ENCODE measurements at places on chromosomes 11 and 22.
A peak's percentile ranks its signal among the peaks of the same experiment; 100 is the strongest.

- DNase-seq, result no peak
These were observed 1.3 kb downstream of the TOLLIP start for GRCh38 chr11:1307998-1308742.

DNA sequence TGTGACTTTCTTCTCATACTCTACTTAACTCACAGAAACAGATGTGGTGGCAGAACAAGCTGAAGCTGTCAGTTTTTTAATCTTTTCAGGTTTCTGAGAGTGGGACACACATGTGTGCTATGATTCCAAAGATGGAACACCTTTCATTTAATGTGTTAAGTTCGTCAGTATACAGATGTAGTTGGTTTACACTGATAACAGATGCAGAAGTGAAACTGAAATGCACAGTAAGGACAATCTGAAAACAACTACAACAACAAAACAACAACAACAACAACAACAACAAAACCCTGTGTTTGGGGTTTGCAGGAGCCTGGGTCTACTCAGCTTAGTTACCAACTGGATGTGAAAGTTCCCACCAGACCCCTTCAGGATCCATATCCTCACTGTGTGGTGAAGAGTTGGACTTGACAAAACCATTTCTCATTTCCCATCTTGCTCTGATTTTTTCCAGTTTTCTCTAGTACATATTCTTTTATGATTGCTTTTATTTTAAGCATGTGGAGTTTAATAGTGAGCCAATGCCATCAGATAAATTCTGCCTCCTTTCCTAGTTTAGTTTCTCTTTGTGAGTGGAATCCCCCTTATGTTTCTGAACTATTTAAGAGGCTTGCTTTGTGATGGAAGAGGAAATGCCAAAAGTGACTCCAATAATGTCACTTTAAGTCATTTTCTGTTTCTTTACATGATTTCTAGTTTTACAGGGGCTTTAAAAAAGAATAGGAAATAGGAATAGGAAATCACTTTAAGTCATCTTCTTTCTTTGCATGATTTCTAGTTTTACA lies 47.8 kb downstream of the ARHGAP42 start:
- no peak for DNase-seq

DNA sequence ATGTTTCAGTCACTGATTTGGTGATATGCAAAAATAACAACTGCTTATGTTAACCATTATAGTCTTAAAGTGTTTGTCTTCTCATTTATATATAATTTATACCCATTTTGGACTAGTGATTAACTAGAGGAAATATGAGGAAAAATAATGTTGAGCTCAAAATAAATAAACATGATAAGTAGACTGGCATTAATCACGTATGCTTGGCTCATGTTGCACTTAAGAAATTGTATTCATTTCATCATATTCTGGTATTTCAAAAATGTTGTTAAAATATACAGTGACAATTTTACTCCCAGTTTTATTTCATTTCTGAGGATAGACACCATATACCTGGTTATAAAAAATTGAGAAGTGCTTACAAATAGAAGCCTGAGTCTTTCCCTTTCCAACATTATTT lies 3.8 kb upstream of the OR10D3 start:
- DNase-seq, result no peak

DNA sequence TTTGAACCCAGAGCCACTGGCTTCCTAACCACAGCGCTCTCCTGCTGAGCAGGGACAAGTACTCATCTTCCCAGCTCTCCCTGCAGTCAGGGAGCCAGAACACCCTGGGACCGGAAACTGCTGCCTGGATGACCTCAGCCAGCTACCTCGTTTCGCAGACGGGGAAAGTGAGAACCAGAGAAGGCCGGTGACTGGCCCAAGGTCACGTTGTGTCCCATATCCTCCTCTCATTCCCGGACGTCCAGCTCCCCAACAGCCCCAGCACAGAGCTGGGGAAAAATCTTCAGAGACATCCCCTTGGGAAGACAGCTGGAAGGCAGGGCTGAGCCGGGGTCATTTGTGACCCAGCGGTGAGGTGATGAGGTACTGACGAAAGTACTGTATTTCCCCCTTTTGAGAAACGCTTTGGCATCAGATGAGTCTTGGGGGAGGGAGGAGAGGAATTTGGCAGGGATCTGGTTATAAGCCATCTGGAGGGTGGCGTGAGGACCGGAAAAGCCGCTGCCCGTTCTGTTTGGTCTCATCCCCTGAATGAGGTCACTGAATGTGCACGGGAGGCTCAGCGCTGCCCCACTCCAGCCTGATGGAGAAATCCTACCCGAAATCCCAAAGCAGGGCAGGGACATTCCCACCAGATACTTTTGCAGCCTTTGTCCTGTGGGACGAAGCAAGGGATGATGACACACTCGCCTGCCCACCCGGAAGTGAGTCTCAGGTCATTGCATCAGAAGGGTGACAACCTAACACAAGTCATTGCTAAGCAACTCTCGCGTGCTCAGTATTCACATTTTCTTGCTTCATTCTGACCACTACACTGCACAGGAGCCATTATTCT lies 41.1 kb downstream of the LIF start:
- no peak for DNase-seq

DNA sequence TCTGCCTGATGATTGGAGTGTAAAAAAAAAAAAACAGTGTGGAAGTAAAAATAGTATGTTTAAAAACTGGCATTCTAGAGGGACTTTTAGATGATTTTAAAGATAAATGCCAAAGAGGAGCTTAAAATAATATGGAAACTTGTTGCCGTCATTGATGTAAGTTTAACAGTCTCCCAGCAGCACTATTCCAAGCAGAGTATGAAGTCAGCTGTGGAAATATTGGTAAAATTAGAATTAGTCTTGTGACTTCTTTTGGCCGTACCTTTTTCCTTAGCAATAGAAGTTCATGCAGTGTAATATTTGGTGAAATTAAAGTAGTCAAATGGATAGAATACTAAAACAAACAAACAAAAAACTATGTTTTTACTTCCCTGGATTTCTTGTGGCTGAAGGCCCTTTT lies 134.9 kb downstream of the METTL15 start:
- DNase-seq, result no peak

- DNase-seq, result no peak
These were observed 38.3 kb upstream of the BRSK2 start for GRCh38 chr11:1351278-1351937.

GRCh38 chr22:24506802-24507438 lies 11.8 kb downstream of the UPB1 start:
- no peak for DNase-seq

- DNase-seq, result peak; percentile 28
These were observed 4.3 kb upstream of the LMO1 start for GRCh38 chr11:8267831-8268529.

DNA sequence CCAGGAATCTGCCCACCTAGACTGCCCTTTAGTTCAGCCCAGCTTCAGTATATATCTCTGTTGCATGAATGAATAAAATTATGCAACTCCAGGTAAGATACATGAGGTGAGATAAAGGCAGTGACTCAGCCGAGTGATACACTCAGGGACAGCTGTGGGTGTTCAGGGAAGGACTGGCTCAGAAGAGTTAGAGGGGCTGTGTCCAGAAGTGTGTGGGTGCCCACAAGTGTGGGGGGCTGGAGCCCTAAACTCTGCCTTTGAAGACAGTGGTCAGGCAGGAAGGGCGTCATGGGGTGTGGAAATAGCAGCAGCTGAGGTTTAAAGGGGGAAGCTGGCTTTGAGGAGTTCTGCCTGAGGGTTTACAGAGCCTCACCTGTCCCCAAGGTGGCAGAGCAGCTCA lies 8.3 kb downstream of the FTH1 start:
- DNase-seq, result peak; percentile 25

DNA sequence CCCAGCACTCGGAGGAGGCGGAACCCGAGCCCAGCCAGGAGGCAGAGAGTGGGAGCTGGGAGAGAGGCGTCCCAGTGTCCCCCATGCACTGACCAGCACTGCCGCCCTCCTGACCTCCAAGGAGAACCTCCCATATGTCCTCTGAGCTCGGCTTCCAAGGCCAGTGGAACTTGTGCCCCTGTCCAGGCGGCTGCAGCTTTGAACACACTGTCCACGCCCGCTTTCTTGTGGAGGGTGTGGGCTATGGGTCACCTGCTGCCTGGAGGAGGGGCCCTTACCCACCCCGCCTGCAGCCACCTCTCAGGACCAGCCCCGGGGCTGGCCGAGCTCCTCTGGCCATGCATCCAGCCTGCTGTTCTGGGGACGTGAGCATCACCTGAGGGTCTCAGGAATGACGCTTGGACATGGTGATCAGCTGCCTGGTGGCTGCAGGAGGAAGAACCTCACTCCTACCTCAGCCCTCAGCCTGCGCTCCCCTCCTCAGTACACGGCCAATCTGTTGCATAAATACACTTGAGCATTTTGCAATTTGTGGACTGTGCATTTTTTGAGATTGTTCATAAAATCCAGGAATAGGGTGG lies 22.2 kb upstream of the MUC5B start:
- DNase-seq, result no peak

DNA sequence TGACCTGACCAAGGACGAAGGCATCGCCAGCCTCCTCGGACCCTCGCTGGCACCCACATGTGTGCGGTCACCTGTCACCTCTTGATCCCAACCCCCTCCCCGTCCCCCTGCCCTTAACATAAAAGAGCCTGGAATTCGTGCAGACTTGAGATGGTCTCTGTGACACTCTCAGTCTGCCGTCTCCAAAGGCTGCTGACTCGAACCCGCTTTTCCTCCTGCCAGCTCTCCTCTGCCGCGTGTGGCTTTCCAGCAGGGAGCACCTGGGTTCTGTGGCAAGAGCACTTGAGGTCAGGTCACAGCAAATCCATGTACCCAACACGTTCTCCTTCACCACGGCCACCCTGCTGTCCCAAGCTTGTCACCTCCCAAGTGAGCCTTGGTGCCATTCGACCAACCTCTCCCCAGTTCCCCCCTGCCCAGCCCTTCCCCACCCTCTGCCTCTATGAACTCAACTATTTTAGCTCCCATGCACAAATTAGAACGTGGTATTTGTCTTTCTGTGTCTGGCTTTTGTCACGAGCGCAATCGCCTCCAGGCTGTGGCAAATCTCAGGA lies 207.6 kb downstream of the BRD1 start:
- no peak for DNase-seq

DNA sequence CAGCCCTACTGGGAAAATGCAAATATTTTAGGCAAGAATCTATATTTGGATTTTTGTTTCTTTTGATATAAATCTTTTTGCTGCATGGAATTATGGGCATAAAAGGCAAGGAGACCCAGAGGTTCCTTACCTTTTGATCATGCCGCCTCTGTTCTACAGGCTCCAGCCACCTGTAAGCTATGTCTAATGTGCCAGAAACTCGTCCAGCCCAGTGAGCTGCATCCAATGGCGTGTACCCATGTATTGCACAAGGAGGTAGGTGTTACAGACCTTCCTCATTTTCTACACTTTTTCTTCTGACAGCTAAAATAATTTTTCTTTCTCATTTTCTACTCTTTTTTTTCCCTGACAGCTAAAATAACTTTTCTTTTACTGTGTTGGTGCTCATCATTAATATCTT lies 8.2 kb upstream of the BACE1-AS start:
- no peak for DNase-seq

DNA sequence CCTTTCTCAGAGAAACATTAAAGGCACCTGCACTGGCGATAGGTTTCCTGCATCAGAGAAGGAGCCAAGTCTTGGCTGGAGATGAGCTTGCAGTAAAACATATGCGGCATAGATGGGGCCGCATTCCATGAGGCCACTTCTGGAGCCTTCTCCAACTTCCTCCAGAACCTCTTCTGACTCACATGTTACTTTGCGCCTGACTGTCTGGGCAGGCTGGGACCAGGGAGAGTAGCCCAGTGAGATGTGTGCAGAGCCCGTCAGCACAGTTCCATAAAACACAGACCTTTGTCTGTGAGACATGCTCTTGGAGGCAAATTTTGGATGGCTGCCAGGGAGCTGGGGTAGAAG lies 55.4 kb upstream of the BID start:
- no peak for DNase-seq

DNA sequence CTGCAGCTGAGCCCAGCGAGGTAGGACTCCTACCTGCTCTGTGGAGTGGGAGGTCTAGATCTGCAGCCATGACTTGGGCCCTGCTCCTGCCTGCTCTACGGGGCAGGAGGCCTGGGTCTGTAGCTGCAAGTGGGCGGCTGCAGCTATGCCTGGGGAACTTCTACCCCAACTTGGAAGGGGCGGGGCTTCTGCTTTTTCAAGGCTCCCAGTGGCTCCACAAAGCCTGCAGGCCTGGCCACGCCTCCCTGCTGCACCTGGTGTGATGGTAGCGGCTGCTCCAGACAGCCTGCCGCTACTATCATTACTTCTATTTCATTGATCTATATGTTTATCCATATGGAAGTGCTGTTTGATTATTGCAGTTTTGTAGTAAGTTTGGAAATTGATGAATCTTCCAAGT lies 121.2 kb downstream of the NELL1 start:
- no peak for DNase-seq

- no peak for DNase-seq
These were observed 71.6 kb downstream of the KCNQ1 start for GRCh38 chr11:2516276-2517015.

GRCh38 chr11:73637012-73637411 lies 9.4 kb upstream of the PLEKHB1 start:
- no peak for DNase-seq

DNA sequence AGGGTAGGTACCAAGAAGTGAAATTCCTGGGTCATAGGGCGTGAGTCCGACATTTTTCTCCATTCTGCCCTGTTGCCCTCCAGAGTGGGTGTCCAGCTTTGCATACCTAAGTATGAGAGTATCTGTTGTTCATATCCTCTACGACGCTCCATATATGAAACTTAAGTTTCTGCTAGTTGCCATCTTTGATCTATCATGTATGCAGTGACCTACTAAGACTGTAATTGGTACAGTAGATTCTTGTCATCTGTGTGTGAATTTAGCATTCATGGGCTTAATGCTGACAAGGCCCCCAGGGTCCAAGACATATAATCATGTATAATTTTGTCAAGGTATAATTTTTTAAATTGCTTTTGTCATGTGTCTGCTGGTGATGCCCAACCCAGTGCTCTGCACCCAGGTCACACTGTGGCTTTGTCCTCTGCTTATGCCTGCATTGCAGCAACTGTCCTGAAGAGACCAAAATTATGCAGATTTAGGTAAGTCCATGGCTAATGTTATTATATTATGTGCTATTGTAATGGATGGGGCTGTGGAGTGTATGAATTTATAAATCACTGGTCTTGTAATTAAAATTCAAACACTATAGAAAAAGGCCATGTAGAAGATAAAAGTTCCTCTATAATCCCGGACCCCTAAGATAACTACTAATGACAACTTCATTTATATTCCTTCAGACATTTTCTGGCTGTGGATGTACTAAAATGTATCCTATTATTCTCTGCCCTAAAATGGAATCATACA lies 12.2 kb downstream of the NEAT1 start:
- no peak for DNase-seq

- no peak for DNase-seq
These were observed 389.4 kb upstream of the CADM1 start for GRCh38 chr11:115893461-115894099.

DNA sequence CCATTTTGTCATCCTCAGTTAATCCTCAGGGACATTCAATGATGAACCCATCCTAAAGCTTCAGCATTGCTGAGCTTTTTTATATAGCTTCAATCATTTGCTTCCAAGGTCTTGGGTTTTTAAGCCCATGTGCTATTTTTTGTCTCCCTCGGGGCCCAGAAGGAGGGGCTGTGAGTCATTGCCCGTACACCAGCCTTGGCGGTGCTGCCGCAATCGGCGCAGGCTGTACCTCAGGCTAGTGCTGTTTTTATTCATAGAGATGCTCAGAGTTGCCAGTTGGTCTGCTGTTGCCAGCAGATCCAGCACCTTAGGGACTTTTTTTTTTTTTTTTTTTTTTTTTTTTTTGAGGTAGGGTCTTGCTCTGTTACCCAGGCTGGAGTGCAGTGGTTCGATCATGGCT lies 35.5 kb downstream of the ACO2 start:
- DNase-seq, result no peak
